ENCODE measurements at places on chromosomes 3 and 15. TPM values are rescaled to one million over a fixed set of nuclear protein-coding genes. Genes with fewer than 3 reads are reported as not detected.

The ACSBG1 gene
- polyA plus RNA-seq: 1.1 TPM

The AGBL1 gene
- polyA plus RNA-seq: 0.04 TPM

The CYB561D2 gene
- 20.6 TPM for polyA plus RNA-seq

The CD200R1L gene
- polyA plus RNA-seq: not detected

The GALNT15 gene
- polyA plus RNA-seq: 0.78 TPM

The RSL24D1 gene
- polyA plus RNA-seq: 78.8 TPM

The IGSF11 gene
- polyA plus RNA-seq: 1.9 TPM

The SNTN gene
- not detected for polyA plus RNA-seq

The PRSS50 gene
- 3.1 TPM for polyA plus RNA-seq

The CD96 gene
- 4.1 TPM for polyA plus RNA-seq

The RASGRF1 gene
- 0.61 TPM for polyA plus RNA-seq

The TM6SF1 gene
- polyA plus RNA-seq: 1.4 TPM

The ZBTB38 gene
- polyA plus RNA-seq: 147 TPM

The PLA2G4D gene
- 0.06 TPM for polyA plus RNA-seq

The CPN2 gene
- polyA plus RNA-seq: 0.09 TPM

The RAD54L2 gene
- polyA plus RNA-seq: 9.7 TPM

The POLR2M gene
- 48.1 TPM for polyA plus RNA-seq

The WDR49 gene
- polyA plus RNA-seq: 0.13 TPM

The ROPN1 gene
- 0.16 TPM for polyA plus RNA-seq

The TTBK2 gene
- polyA plus RNA-seq: 7.2 TPM

The NFKBIZ gene
- 299 TPM for polyA plus RNA-seq

The SH2D7 gene
- 2.6 TPM for polyA plus RNA-seq

The FRMD5 gene
- 1.7 TPM for polyA plus RNA-seq

The ITIH1 gene
- polyA plus RNA-seq: 1.6 TPM

The PCSK6 gene
- 22.2 TPM for polyA plus RNA-seq

The HYKK gene
- 11.1 TPM for polyA plus RNA-seq

The AMIGO3 gene
- 1.3 TPM for polyA plus RNA-seq

The GRIP2 gene
- 1.1 TPM for polyA plus RNA-seq

The RBP2 gene
- polyA plus RNA-seq: 2,966 TPM

The FSIP1 gene
- polyA plus RNA-seq: 0.78 TPM

The GPR27 gene
- 2.6 TPM for polyA plus RNA-seq

The CCDC14 gene
- polyA plus RNA-seq: 72.5 TPM

The UCN2 gene
- polyA plus RNA-seq: 0.87 TPM

The TTLL3 gene
- polyA plus RNA-seq: 97.4 TPM

The C15orf39 gene
- 17.6 TPM for polyA plus RNA-seq

The GHSR gene
- not detected for polyA plus RNA-seq

The TM4SF1 gene
- polyA plus RNA-seq: 56.9 TPM

The GRK7 gene
- polyA plus RNA-seq: not detected

The GRAMD1C gene
- 14.4 TPM for polyA plus RNA-seq

The KCNMB2 gene
- polyA plus RNA-seq: 6.0 TPM

The PLEKHO2 gene
- polyA plus RNA-seq: 16.2 TPM

The COL8A1 gene
- polyA plus RNA-seq: 6.6 TPM

The OSBPL10 gene
- 12.4 TPM for polyA plus RNA-seq

The GOLGA6D gene
- polyA plus RNA-seq: 0.04 TPM

The FEZF2 gene
- polyA plus RNA-seq: not detected

The BAHD1 gene
- 28.1 TPM for polyA plus RNA-seq

The COLQ gene
- polyA plus RNA-seq: 4.7 TPM

The SQOR gene
- polyA plus RNA-seq: 51.2 TPM

The ZPLD1 gene
- polyA plus RNA-seq: 0.22 TPM

The NLGN1 gene
- 3.6 TPM for polyA plus RNA-seq

The GPR62 gene
- 0.18 TPM for polyA plus RNA-seq

The TLE3 gene
- polyA plus RNA-seq: 47.1 TPM
